ENCODE measurements at places on chromosomes 16 and 17. TPM values are rescaled to one million over a fixed set of nuclear protein-coding genes. Genes with fewer than 3 reads are reported as not detected.
A peak's percentile ranks its signal among the peaks of the same experiment; 100 is the strongest.

- H3K36me3 ChIP-seq: no peaks in the 10 kb centered on the region
- H3K27ac ChIP-seq: no peak overlapping the region
- no peak overlapping the region for H3K4me3 ChIP-seq
- no peaks in the 10 kb centered on the region for H3K4me1 ChIP-seq
Observed at GRCh38 chr16:86391486-86391885, 118.8 kb upstream of the FOXF1 start.

- H3K27me3 ChIP-seq: no peaks in the 10 kb centered on the region
- no peak overlapping the region for H3K4me3 ChIP-seq
- no peak for DNase-seq
- H3K36me3 ChIP-seq: no peaks in the 10 kb centered on the region
Observed at GRCh38 chr17:20299013-20299412, 168.3 kb downstream of the LGALS9B start.

Gene ASPA
- 0.95 TPM for total RNA-seq

Gene PIP4K2B
- 50.1 TPM for total RNA-seq

GRCh38 chr16:66020046-66020445 is 346.4 kb upstream of the CDH5 start:
- H3K36me3 ChIP-seq: no peaks in the 10 kb centered on the region
- DNase-seq: no peak
- H3K4me3 ChIP-seq: no peak overlapping the region
- no peaks in the 10 kb centered on the region for H3K27me3 ChIP-seq
- H3K27ac ChIP-seq: no peak overlapping the region

GRCh38 chr17:50209472-50210239 is 8.2 kb upstream of the COL1A1 start:
- no peaks in the 10 kb centered on the region for H3K36me3 ChIP-seq
- H3K27me3 ChIP-seq: no peaks in the 10 kb centered on the region
- peak; percentile 99 for DNase-seq

GRCh38 chr16:84989749-84990620 is 21.4 kb downstream of the ZDHHC7 start:
- H3K4me3 ChIP-seq: no peak overlapping the region
- H3K36me3 ChIP-seq: peaks cover 31% of the 10 kb centered on the region
- no peak for DNase-seq
- H3K27me3 ChIP-seq: no peaks in the 10 kb centered on the region
- H3K27ac ChIP-seq: no peak overlapping the region
- H3K4me1 ChIP-seq: peaks cover 52% of the 10 kb centered on the region

GRCh38 chr16:58654560-58655214 is 25.1 kb upstream of the CNOT1 start:
- H3K27me3 ChIP-seq: no peaks in the 10 kb centered on the region
- H3K4me3 ChIP-seq: no peak overlapping the region
- H3K4me1 ChIP-seq: no peaks in the 10 kb centered on the region
- no peak for DNase-seq
- H3K27ac ChIP-seq: no peak overlapping the region

- H3K27me3 ChIP-seq: no peaks in the 10 kb centered on the region
- DNase-seq: no peak
- no peaks in the 10 kb centered on the region for H3K36me3 ChIP-seq
- H3K4me3 ChIP-seq: no peak overlapping the region
- no peaks in the 10 kb centered on the region for H3K4me1 ChIP-seq
- H3K27ac ChIP-seq: no peak overlapping the region
Observed at GRCh38 chr16:26078716-26079355, 387.1 kb downstream of the HS3ST4 start.

GRCh38 chr16:68227850-68228553 is 7.9 kb downstream of the ESRP2 start:
- H3K4me1 ChIP-seq: no peaks in the 10 kb centered on the region
- no peak overlapping the region for H3K4me3 ChIP-seq
- no peaks in the 10 kb centered on the region for H3K27me3 ChIP-seq

GRCh38 chr16:89024546-89025060 is 47.6 kb upstream of the CBFA2T3 start:
- H3K27ac ChIP-seq: no peak overlapping the region
- no peak overlapping the region for H3K4me3 ChIP-seq
- DNase-seq: no peak
- no peaks in the 10 kb centered on the region for H3K4me1 ChIP-seq

- H3K27me3 ChIP-seq: no peaks in the 10 kb centered on the region
- no peak for DNase-seq
- H3K36me3 ChIP-seq: no peaks in the 10 kb centered on the region
- no peaks in the 10 kb centered on the region for H3K4me1 ChIP-seq
Observed at GRCh38 chr17:49928837-49929475, 40.0 kb upstream of the DLX4 start.

Gene SERPINF2
- 4.4 TPM for total RNA-seq

GRCh38 chr17:69067274-69068047 is 6.7 kb upstream of the ABCA9 start:
- no peak overlapping the region for H3K27ac ChIP-seq
- no peaks in the 10 kb centered on the region for H3K4me1 ChIP-seq
- no peak overlapping the region for H3K4me3 ChIP-seq
- no peaks in the 10 kb centered on the region for H3K36me3 ChIP-seq
- no peaks in the 10 kb centered on the region for H3K27me3 ChIP-seq

Gene MILR1
- 1.8 TPM for total RNA-seq

- H3K36me3 ChIP-seq: no peaks in the 10 kb centered on the region
- no peak overlapping the region for H3K27ac ChIP-seq
- H3K4me1 ChIP-seq: no peaks in the 10 kb centered on the region
- DNase-seq: no peak
- H3K4me3 ChIP-seq: no peak overlapping the region
- no peaks in the 10 kb centered on the region for H3K27me3 ChIP-seq
Observed at GRCh38 chr16:76835339-76835738, 355.7 kb upstream of the MON1B start.

GRCh38 chr17:245611-246010 is 64.2 kb upstream of the DOC2B start:
- no peaks in the 10 kb centered on the region for H3K4me1 ChIP-seq
- no peaks in the 10 kb centered on the region for H3K36me3 ChIP-seq
- H3K27me3 ChIP-seq: no peaks in the 10 kb centered on the region
- DNase-seq: peak; percentile 62
- no peak overlapping the region for H3K4me3 ChIP-seq

DNA sequence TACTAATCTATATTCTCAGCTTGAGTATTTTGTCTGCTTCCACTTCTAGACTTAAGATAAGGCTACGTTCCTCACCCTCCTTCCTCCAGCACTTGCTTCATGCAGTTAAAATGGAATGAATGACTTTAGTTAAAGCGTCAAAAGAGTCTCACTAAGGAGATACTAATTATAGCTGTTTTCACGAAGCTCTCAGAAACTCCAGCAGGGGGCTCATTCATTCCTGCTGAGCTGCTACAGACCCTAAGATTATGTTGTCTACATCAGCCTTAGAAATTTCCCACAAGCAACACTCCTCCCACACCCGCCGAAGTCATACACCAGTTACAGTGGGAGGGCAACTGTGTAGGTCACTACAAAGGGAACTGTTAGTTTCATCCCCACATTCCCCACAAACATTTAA is 57.0 kb upstream of the KIFC3 start:
- peaks cover 7% of the 10 kb centered on the region for H3K4me1 ChIP-seq
- H3K4me3 ChIP-seq: no peak overlapping the region
- H3K27ac ChIP-seq: no peak overlapping the region
- no peak for DNase-seq
- no peaks in the 10 kb centered on the region for H3K36me3 ChIP-seq

- peaks cover 70% of the 10 kb centered on the region for H3K4me1 ChIP-seq
- no peak for DNase-seq
- H3K27ac ChIP-seq: no peak overlapping the region
- H3K36me3 ChIP-seq: no peaks in the 10 kb centered on the region
Observed at GRCh38 chr16:89484923-89485679, 5.3 kb downstream of the ANKRD11 start.

- no peak within 1 kb of the TSS for H3K27ac ChIP-seq
- H3K4me3 ChIP-seq: no peak within 1 kb of the TSS
- H3K27me3 ChIP-seq: peaks cover 19% of the 10 kb centered on the region
- H3K36me3 ChIP-seq: no peaks in the 10 kb centered on the region
- DNase-seq: peak; percentile 24
Observed at GRCh38 chr16:2787406-2787805, at the start of gene PRSS33. Gene PRSS33, minus strand, starts transcription at chr16:2787560. Its CDS starts 1,013 bp downstream, at chr16:2786547.

Gene KRT13
- 0.55 TPM for total RNA-seq

Gene CMTM3
- 18.8 TPM for total RNA-seq

DNA sequence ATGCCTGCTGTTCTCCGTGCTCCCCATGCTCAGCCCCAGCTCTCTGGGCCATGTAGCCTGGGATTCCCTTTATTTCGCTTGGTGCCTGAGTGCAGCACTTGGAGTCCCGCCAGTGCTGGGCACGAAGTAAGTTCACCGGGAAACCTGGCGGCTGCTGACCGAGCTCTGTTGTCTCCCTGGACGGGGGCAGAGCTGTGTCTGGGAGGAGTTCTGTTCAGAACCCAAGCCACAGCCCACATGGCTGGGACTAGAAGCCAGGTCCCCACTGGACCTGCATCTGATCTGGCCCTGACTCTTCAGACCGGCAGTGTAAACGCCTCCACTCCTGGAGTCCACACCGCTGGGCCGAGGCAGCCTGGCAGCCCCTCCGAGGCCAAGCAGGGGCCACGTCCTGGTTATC is 37.5 kb upstream of the CIBAR2 start:
- H3K36me3 ChIP-seq: no peaks in the 10 kb centered on the region
- DNase-seq: peak; percentile 93
- no peak overlapping the region for H3K4me3 ChIP-seq
- peak overlapping the region; percentile 58 for H3K27ac ChIP-seq

GRCh38 chr17:80389011-80389995 is 25.7 kb upstream of the ENDOV start:
- H3K27ac ChIP-seq: no peak overlapping the region
- no peaks in the 10 kb centered on the region for H3K27me3 ChIP-seq
- H3K36me3 ChIP-seq: peaks cover 100% of the 10 kb centered on the region
- H3K4me1 ChIP-seq: no peaks in the 10 kb centered on the region

GRCh38 chr16:53809088-53809932 is 105.4 kb downstream of the FTO start:
- no peaks in the 10 kb centered on the region for H3K4me1 ChIP-seq
- no peak overlapping the region for H3K27ac ChIP-seq
- H3K27me3 ChIP-seq: no peaks in the 10 kb centered on the region
- H3K36me3 ChIP-seq: no peaks in the 10 kb centered on the region
- no peak for DNase-seq
- H3K4me3 ChIP-seq: no peak overlapping the region

Gene GAS2L2
- total RNA-seq: not detected

Gene IL34
- total RNA-seq: 5.4 TPM

Gene EFNB3
- 0.54 TPM for total RNA-seq

Gene KRTAP1-5
- not detected for total RNA-seq

- H3K36me3 ChIP-seq: no peaks in the 10 kb centered on the region
- H3K27ac ChIP-seq: no peak overlapping the region
- peak overlapping the region; percentile 7 for H3K4me3 ChIP-seq
- DNase-seq: no peak
Observed at GRCh38 chr17:2814481-2815341, 18.5 kb downstream of the RAP1GAP2 start.
